ENCODE measurements at places on chromosomes 11 and 22.

DNA sequence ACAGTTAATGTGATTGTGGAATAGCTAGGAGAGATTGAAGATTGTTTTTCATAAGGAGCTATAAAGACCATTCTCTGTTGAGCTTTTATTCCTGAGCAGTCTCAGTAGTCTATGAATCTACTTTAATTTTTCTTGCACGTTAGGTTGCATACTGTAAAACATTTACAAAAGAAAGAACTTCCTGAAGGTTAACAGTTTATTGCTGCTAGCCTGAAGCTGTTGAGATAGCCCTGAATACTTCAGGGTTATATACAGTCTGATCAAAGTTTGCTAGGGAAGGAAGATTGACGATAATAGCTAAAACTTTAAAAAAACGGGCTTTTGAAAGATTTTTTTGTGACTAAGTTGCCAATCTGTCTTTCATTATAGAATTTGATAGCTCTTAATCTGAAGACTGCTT, 64.8 kb downstream of the PPP6R3 start:
- DNase-seq, result no peak

- no peak for DNase-seq
These were observed 305.1 kb downstream of the CTTN start for GRCh38 chr11:70703141-70704064.

GRCh38 chr22:45686836-45687235, 15.2 kb downstream of the ATXN10 start:
- DNase-seq, result no peak

DNA sequence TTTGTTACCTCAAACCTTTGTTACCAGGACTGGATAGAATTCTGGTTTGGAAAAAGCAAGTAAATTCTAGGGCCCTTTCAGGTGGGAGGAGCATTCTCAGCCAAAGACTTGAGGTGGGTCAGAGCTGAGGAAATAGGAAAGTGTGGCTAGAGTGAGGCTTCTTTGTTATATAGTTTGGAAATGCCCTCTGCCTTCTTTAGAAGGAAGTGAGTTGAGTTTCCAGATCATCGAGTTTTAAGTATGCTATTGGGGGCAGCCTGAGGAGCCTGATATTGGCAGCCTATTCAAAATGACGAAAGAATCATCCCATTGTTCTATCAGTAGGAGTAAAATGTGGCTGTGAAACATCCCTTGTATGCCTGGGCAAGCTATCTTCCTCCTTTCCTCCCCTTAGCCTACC, 134.1 kb downstream of the ARHGAP42 start:
- no peak for DNase-seq

DNA sequence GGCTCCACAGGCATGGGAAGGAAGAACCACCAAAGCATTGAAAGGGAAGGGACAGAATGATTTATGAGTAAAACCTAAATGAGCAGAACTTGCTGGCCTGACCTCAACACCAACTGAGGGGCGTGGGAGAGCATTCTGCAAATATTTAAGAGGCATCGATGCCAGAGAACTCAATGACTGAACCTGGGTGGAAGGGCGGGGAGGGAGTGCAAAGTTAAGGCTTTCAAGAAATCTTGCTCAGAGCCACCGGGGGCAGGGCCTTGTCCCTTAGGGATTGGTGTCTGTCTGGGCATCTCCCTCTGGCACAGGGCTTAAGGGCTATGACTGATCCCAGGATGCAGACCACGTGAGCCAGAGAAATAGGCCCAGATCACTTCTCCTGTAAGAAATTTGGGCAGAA, 137.1 kb downstream of the ADAMTS15 start:
- DNase-seq, result no peak

- DNase-seq, result no peak
These were observed 58.3 kb downstream of the AMOTL1 start for GRCh38 chr11:94826415-94826814.

DNA sequence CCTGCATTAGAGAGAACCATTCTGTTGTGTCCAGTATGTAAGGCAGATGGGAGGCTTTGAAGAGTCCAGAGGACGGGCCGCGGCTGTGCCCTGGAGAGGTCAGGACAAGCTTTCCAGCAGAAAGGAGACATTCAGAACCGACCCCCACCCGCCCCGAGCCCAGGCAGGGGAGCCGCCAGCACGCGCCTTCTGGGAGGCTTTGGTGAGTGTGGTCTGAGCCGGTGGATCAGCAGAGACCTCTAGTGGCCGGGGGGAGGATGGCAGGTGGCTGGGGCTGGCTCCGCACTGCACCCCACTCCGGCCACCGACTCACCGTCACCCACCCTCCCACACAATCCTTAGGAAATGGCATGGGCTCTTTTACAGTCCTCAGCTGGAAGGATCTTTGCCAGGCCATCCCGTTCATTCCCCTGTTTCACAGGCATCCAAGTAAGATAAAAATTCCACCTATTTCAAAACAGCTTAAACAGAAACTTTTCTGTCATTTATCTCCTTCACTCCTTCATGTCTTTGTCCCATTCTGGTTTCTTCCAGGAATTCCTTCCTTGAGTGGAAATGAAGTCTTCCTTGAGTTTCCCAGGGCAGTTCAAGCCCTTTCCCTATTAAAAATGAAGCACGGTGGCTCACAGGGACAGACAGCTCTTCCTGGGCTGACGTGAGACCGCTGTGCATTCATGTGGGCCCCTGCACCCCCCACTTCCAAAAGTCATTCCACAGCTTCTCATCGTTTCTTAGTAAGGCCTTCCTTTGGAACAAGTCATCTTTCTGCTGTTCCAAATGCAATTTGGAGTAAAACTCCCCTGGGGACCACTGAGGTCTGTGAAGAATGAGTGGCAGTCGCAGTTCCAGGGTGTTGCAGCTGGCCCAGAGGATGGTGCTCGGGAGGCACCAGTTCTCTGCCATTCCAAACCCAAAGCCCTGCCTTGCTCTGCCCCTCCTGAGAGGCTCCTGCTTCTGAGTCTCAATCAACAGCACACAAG, 91.0 kb downstream of the FEZ1 start:
- peak; percentile 5 for DNase-seq

GRCh38 chr11:114162719-114163123, 103.2 kb downstream of the ZBTB16 start:
- DNase-seq, result peak; percentile 71

DNA sequence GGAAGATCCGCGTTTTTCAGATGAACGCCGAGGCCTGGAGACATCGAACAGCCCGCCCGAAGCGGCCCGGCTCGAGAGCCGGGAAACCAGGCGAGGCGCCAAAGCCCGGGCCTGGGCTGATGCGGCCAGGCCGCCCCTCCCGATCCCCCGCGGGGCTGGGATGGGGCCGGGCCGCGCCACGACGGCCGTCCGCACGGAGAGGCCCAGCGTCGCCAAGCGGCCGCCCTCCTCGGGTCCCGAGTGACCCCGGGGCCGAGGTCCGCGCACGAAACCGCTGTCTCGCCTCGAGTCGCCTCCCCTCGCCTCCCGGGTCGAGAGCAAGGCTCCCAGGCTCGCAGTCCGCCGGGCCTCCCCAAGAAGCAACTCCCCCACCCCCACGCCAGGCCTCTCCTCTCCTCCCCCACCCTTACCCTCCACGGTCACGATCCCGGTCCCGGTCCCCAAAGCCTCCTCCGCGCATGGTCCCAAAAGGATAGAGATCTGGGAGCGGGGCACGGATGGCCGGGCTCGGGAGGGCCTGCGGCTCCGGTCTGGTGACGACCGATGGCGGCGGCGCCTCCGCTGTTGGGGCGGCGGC, 482 bp downstream of the DDX17 start:
- DNase-seq, result peak; percentile 27

DNA sequence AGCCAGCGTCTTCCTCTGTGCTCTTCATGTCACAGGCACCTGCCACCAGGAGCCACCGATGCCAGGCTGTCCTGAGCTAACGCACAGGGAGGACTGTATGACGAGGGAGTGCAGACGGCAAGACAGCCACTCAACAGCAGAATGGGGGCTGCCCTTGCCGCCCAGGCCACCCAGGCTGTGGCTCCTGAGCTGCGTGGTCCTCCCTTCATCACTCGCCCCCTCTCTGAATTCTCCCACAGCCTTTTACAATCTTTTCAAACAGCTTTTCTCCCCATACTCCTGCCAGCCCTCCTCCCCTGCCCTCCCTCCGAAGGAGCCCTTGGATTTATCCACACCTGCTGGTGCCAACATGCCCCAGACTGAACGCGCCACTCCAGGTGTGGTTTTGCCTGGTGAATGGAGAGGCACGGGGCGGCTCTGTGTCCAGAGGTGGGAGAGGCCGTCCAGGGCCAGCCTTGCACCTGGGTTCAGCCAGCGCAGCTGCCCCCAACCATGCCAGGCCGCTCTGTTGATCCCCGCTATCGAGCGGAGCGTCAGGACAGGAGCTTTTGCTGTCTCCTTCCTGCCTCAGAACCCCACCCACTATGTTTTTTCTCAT, 22.0 kb downstream of the OVOL1 start:
- no peak for DNase-seq

DNA sequence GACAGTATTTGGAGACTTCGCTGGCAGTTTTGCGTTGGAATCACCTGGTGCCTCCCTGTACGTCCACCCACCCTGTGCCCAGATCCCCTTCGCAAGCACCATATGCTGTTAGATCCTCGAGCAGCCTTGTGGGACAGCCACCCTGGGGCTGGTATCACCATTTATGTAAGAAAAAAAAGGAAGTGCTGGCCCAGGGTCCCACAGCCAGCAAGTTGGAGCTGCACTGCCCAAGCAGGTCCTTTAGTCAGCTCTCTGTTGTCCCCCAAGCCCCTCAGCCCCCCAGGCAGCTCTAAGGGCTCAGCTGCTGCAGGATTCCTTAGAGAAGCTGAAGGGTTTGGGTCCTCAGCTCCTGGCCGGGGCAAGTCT, 80.3 kb downstream of the FBLN1 start:
- DNase-seq, result no peak

GRCh38 chr11:131889146-131889577, 518.7 kb downstream of the NTM start:
- DNase-seq, result peak; percentile 59

DNA sequence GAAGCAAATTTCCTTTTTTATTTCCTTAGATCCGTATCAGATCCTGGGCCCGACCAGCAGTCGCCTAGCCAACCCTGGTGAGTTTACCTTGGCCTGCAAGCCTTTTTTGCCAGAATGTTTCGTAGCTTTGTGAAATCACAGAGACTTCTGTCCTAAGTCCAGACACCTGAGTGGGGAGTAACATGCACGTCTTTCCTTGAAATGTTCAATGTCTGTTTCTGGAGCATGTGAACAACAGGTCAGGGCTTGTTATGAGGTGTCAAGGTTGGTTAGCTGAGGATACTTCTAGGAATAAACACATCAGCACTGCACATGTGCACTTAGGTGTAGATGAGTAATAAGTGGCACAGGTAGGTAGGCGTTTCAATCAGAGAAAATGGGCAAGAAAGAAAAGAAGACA, 58.0 kb downstream of the KCNJ1 start:
- DNase-seq, result no peak

DNA sequence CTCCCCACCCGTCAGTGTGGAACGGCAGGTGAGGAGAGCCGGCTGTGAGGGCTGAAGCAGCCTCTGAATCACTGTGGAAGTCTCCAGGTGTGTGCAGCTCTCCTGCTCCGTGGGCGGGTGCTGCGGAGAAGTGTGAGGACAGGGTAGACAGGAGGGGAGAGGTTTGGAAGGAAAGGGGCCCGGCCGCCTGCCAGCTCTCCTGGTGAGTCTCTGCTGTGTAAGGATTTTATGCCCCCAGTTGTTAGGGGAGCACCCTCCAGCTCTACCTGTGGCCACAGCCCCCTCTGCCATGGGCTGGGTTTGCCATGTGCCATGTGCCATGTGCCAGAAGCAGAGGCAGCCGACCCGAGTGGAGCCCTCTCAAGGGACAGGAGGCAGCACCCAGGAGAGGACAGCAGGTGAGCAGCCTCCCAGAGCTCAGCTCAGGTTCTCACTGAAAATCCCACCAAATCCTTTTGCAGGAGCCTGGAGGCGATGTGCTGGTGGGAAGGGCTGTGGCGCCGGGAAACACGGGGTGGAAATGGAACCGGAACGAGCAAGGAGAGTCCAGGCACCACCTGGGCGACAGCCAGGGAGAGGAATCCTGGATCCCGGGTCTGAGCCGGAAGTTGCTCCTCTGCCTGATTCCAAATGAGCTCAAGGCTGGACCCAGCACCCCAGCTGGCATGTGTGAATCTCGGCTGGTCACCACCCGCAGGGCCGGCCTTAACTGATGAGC, 804.4 kb downstream of the BRD1 start:
- no peak for DNase-seq

DNA sequence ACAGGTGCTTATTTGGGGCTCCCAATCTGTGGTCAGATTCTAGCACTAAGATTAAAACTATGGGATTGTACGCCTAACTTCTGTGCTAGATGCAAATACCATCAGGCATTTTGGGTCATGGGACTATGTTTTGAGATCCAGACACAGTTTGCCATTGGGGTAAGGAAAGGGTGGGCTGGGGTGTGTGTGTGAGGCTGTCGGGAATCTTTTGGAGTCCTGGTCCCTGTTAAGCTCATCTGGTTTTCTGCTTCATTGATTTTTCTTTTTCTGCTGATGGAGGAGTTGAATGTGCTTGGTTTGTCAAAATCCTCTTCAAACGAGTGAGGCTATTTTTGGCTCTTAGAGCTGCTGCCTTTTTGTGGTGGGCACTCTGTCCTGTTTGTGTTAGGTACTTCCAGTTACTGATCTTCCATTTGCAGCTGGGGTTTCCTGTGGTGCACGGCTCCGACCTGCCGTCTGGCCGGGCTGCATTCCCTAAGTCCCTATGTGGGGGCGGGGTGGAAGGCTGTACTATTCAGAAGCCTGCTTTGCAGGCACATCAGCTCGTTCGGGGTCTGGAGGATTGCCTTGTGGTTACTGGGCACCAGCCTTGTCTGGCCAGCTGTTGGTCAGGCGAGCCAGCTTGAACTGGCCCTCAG, 2.9 kb downstream of the BCR start:
- DNase-seq, result peak; percentile 40

DNA sequence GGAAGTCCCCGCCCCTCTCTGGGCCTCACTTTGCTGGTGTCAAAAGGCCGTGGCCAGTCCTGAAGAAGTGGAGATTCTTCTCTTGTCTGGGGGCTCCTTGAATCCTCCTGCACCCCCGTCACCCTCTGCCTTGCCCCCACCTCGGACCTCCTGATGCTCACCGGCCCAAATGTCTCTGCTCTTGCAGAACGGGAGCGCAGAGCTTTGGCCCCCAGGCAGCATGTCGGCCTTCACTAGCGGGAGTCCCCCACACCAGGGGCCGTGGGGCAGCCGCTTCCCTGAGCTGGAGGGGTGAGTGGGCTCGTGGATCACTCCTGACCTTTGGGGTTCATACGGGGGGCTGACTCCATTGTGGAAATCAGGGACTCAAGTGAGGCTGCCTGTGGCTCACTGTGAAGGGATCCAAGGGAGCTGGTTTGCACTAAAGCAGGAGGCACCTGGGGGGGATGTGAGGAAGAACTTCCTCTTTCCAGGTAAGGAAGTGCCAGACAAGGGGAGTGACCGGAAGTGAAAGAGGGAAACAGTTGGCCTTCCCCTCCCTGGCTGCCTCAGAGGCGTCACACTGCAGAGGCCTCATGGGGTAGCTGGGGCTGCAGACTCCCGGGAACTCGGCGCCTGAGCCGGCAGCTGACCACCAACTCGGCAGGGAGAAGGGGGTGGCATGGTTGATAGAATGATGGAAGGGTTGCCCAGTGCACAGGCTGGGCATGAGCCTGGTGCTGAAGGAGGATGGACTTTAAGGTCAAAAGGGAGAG, 23.1 kb downstream of the CSF2RB start:
- DNase-seq, result no peak

- DNase-seq, result no peak
These were observed 40.4 kb upstream of the AMPD3 start for GRCh38 chr11:10414659-10415058.
